ENCODE measurements at places on chromosomes 1 and 21.
A peak's percentile ranks its signal among the peaks of the same experiment; 100 is the strongest.

DNA sequence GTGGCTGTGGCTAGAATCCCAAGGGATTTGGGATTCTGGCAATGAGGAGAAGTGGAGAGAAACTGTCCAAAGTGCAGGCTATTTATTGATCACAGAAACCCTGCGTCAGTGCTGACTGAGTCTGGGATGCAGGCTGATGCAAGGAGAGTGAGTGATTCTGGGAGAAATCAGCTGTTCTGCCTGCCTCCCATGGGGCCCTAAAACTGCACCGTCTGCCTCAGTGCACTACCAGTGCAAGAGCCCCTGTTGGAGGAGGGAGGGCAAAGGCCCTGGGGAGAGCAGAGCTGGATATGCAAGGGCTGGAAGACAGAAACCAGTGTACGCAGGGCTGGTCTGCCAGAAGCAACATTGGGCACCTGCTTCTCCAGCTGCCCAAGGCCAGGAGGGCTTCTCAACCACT, 42.6 kb downstream of the C1orf198 start:
- H3K27me3 ChIP-seq, result no peaks in the 10 kb centered on the region
- peaks cover 28% of the 10 kb centered on the region for H3K4me1 ChIP-seq
- no peak for DNase-seq

GRCh38 chr1:9877962-9878361, 32.1 kb downstream of the CTNNBIP1 start:
- no peak overlapping the region for H3K27ac ChIP-seq
- no peak overlapping the region for H3K4me3 ChIP-seq
- DNase-seq, result no peak

DNA sequence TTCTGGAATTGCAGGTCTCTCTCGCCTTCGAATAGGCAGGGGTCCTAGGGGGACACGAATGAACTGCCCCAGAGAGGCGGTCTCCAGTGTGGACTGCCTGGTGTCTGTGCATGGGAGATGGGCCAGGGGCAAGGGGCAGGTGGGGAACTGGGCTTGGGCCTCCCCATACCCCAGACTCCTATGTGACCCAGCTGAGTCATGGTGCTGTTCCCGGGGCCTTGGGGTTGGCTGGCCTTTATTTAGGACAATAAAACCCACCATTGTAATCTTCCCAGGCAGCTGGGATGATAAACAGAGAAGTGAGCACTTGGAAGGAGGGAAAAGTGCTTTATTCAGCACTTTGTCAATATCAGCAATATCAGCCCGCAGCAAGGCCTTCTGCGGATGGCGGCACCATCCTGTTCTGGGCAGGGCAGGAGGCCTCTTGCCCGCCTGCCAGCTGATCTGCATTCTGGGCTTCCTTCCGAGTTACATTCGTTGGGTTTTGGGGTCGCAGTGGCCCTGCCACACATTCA, 209.0 kb upstream of the TMEM51 start:
- no peaks in the 10 kb centered on the region for H3K36me3 ChIP-seq
- H3K27me3 ChIP-seq, result no peaks in the 10 kb centered on the region
- no peaks in the 10 kb centered on the region for H3K4me1 ChIP-seq
- no peak overlapping the region for H3K4me3 ChIP-seq

GRCh38 chr1:244371242-244372141, 80.2 kb downstream of the ADSS2 start:
- DNase-seq, result no peak
- H3K27me3 ChIP-seq, result no peaks in the 10 kb centered on the region
- no peaks in the 10 kb centered on the region for H3K36me3 ChIP-seq
- H3K4me3 ChIP-seq, result no peak overlapping the region

DNA sequence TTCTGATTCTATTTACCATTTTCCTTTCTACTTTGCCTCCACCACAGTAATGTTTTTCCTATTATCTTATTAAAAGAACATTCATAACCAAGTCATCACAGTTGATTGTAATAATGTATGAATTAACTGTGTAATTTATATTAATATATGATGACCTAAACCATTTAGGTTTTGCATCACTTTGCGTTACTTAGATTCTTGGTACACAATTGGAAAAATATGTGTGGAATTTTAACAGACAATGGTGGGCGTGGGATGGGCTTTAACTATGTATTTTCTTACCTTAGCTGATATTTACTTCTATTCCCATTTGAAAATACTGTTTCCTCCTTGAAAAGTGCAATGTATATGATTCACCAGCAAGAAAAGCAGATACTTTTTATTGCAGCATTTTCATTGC, 3.6 kb downstream of the KRTAP21-3 start:
- no peaks in the 10 kb centered on the region for H3K36me3 ChIP-seq
- H3K4me3 ChIP-seq, result no peak overlapping the region
- no peak for DNase-seq
- H3K27ac ChIP-seq, result no peak overlapping the region
- H3K4me1 ChIP-seq, result no peaks in the 10 kb centered on the region

DNA sequence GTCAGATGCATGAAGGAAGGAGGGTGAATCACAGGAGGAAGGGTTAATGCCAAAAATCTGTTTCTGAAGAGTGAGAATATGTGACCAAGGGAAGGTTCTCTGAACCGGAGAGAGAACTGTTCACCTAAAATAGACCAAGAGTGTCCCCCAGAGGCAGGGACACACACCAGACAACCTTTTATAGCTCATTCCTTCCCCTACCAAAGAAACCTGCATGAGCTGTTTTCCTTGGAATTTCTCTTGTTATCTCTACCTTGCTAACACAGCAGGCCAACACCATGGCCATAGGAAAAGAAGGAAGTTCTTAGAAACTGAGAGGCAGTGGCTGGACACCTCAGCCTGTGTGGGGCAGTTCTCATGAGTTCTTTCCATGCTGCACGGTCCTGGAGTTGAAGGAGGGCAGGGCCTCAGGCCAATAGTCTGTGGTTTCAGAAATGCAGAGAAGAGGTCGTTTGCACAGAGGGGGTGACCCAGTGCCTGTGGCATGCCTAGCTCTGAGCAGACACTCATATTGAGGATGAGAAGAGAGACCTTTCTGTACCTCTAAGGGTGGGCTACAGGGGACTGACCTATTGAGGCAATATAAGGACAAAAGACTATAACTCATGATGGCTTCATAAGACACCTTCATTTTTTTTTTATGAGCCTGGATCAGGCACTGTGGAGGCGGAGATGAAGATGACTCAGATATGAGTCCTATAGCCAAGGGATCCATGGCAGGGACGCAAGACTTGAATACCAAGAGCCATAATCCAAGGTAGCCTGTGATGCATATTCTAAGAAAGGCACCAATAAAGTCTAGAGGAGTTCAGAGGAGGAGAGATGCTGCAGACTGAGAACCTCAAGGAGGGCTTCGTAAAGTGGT, 39.4 kb downstream of the IGFN1 start:
- H3K36me3 ChIP-seq, result no peaks in the 10 kb centered on the region
- no peak overlapping the region for H3K4me3 ChIP-seq
- no peaks in the 10 kb centered on the region for H3K4me1 ChIP-seq
- no peak for DNase-seq

DNA sequence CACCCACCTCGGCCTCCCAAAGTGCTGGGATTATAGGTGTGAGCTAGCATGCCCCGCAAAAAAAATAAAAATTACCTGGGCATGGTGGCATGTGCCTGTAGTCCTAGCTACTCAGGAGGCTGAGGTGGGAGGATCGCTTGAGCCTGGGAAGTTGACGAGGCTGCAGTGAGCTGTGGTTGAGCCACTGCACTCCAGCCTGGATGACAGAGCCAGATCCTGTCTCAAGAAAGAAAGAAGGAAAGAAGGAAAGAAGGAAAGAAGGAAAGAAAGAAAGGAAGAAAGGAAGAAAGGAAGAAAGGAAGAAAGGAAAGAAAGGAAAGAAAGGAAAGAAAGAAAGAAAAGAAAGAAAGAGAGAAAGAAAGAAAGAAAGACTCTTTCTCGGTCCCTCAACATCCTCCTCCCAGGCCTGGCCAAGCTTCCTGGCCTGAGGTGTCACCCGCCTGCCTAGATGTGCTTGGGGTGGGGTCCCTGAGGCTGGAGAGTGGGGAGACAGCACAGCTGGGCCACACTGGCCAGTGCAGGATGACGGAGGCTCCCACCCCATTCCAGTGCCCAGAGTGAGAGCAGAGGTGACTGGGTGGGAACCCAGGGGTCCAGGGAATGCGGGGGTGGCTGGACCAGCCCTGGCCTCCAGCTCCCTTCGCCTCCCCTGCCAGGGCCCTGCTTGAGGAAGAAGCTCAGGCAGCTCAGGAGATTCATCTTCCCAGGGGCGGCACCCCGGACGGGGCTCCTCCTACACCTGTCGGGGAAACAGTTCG, 10.2 kb upstream of the GNB1 start:
- H3K4me1 ChIP-seq, result no peaks in the 10 kb centered on the region
- no peak overlapping the region for H3K4me3 ChIP-seq
- H3K36me3 ChIP-seq, result no peaks in the 10 kb centered on the region
- DNase-seq, result no peak
- no peak overlapping the region for H3K27ac ChIP-seq
- H3K27me3 ChIP-seq, result no peaks in the 10 kb centered on the region

GRCh38 chr1:20143318-20143717, 4.2 kb downstream of the PLA2G2F start:
- no peaks in the 10 kb centered on the region for H3K27me3 ChIP-seq
- no peak overlapping the region for H3K4me3 ChIP-seq
- no peak for DNase-seq
- no peaks in the 10 kb centered on the region for H3K4me1 ChIP-seq

DNA sequence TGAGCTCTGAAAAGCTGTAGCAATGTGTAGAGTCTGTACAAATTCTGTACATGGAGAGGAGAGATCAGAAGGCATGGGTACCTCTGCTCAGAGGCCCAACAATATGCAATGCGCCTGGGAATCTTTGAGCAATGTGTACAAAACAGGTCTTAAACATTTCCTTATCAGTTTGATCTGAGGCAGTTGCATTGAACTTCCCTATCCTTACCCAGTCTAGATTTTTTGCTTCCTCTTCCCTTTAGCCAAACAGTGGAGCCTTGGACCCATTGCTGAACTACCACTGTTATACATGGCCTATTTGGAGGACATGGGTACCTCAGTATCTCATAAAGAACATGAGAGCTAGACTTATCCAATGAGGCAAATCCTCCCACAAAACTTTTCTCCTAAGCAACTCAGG, 12.6 kb upstream of the MNDA start:
- H3K27me3 ChIP-seq, result no peaks in the 10 kb centered on the region
- H3K4me3 ChIP-seq, result no peak overlapping the region

- no peak overlapping the region for H3K27ac ChIP-seq
- DNase-seq, result no peak
- no peak overlapping the region for H3K4me3 ChIP-seq
- no peaks in the 10 kb centered on the region for H3K27me3 ChIP-seq
- no peaks in the 10 kb centered on the region for H3K36me3 ChIP-seq
These were observed 65.4 kb downstream of the TIAM1 start for GRCh38 chr21:31278511-31279130.

DNA sequence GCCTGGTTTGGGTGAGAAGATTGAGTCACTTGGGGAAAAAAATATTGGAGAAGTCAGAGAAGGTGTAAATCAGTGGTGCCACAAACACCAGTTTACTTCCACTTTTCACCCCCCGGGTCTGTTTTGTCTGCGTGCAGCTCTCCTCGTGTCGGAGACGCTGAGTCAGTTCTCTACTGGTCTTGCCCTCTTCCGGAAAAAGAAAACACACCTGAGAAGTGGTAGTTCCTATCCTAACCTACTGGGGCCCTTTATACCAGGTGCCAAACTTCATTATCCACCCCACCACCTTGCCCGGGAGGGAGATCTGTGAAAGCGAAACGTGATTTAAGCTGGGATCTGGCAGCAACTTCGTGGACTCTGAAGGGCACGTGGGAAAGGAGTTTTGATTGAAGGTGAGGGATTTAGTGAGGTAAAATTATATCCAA, 855 bp upstream of the IVNS1ABP start:
- peak; percentile 59 for DNase-seq
- no peaks in the 10 kb centered on the region for H3K36me3 ChIP-seq
- H3K27me3 ChIP-seq, result no peaks in the 10 kb centered on the region
- H3K27ac ChIP-seq, result peak overlapping the region; percentile 96
- H3K4me1 ChIP-seq, result peaks cover 28% of the 10 kb centered on the region
- peak overlapping the region; percentile 98 for H3K4me3 ChIP-seq

GRCh38 chr1:1788646-1789431, 10.6 kb upstream of the NADK start:
- peaks cover 5% of the 10 kb centered on the region for H3K36me3 ChIP-seq
- no peak overlapping the region for H3K4me3 ChIP-seq
- H3K4me1 ChIP-seq, result no peaks in the 10 kb centered on the region
- H3K27me3 ChIP-seq, result no peaks in the 10 kb centered on the region
- DNase-seq, result no peak

DNA sequence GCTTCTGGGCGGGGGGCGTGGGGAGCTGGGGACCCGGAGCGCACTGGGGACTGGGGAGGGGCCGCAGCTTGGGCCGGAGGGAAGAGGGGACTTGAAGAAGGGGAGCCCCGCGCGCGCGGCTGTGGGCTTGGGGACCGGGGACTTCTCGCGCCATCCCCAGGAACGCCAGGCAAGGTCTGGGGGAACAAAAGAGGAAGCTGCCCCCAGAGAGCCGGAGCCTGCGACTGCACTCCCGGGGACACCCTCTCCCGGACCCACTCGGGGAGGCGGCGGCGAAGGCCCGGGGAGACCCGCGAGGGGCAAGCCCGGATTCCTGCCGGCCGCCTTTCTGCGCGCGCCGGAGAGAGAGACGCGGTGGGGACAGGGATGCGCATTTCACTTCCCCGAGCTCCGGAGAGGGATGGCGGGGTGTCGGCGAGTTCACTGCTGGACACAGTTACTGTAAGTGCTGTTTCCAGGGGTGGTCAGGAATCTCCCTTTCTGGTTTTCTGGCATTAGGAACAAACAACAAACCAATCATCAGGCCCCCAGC, 732 bp downstream of the ABCG1 start:
- peak; percentile 41 for DNase-seq
- peaks cover 13% of the 10 kb centered on the region for H3K4me1 ChIP-seq
- peak overlapping the region; percentile 49 for H3K4me3 ChIP-seq
- H3K27ac ChIP-seq, result peak overlapping the region; percentile 46

DNA sequence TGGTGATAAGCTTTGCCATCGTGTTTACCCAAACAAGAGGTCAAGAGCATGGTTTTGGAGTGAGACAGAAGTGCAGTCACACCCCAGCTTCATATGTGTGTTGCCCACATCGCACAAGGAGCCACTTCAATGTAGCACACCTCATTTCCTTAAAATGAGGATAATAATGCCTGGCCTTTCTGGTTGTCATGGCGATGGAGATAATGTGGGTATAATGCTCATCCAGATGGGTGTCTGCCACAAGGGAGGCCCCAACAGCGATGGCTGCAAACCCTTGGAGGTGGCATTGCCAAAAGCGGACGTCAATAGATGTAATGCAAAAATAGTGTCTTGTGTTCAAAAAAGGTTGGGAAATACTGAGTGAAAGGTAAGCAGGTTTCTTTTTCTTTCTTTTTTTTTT, 83.1 kb upstream of the AJAP1 start:
- H3K27ac ChIP-seq, result no peak overlapping the region
- no peaks in the 10 kb centered on the region for H3K36me3 ChIP-seq
- H3K4me3 ChIP-seq, result no peak overlapping the region
- H3K4me1 ChIP-seq, result no peaks in the 10 kb centered on the region
